Uterus (tissue), 4 donors: ENCODE measurements at places on chromosomes 2 and 18. TPM values are rescaled to one million over a fixed set of nuclear protein-coding genes. Genes with fewer than 3 reads are reported as not detected.

SERPINB3 gene
- not detected for total RNA-seq

CDH2 gene
- total RNA-seq: 0.26 TPM

DNPEP gene
- 39.4 TPM for total RNA-seq

GPATCH11 gene
- total RNA-seq: 6.5 TPM

GLS gene
- total RNA-seq: 159 TPM

RMND5A gene
- 33.6 TPM for total RNA-seq

ACVR1C gene
- 0.85 TPM for total RNA-seq

RAX gene
- total RNA-seq: not detected

SCN9A gene
- 1.8 TPM for total RNA-seq

CDKL4 gene
- 3.2 TPM for total RNA-seq

MC5R gene
- not detected for total RNA-seq

SMPD4 gene
- total RNA-seq: 15.0 TPM

ITPRIPL1 gene
- 14.1 TPM for total RNA-seq

CHRND gene
- not detected for total RNA-seq

LRATD1 gene
- total RNA-seq: 10.2 TPM

TUBA4B gene
- total RNA-seq: 0.83 TPM

ONECUT2 gene
- total RNA-seq: not detected

NETO1 gene
- total RNA-seq: not detected

GALR1 gene
- not detected for total RNA-seq

STK25 gene
- total RNA-seq: 152 TPM

LYPD6 gene
- 23.7 TPM for total RNA-seq

TMEM163 gene
- 1.2 TPM for total RNA-seq

REG3G gene
- total RNA-seq: not detected

CD207 gene
- total RNA-seq: not detected

CDH7 gene
- not detected for total RNA-seq

STAT4 gene
- total RNA-seq: 4.8 TPM

MROH2A gene
- not detected for total RNA-seq

CCDC102B gene
- total RNA-seq: 39.7 TPM

PAX8 gene
- total RNA-seq: 5.6 TPM

SERPINB8 gene
- total RNA-seq: 15.0 TPM

GTF2A1L gene
- not detected for total RNA-seq

ZBTB7C gene
- total RNA-seq: 11.2 TPM

C2orf81 gene
- total RNA-seq: 2.1 TPM

CNNM3 gene
- 21.1 TPM for total RNA-seq

MEP1B gene
- not detected for total RNA-seq

FAP gene
- 30.6 TPM for total RNA-seq

XRCC5 gene
- total RNA-seq: 61.2 TPM

IGFBP5 gene
- 2,812 TPM for total RNA-seq

RPL31 gene
- 918 TPM for total RNA-seq

SCYGR7 gene
- total RNA-seq: not detected

PID1 gene
- total RNA-seq: 48.5 TPM
